Uterus (tissue), 4 donors: ENCODE measurements at places on chromosomes 12 and 14.

DNA sequence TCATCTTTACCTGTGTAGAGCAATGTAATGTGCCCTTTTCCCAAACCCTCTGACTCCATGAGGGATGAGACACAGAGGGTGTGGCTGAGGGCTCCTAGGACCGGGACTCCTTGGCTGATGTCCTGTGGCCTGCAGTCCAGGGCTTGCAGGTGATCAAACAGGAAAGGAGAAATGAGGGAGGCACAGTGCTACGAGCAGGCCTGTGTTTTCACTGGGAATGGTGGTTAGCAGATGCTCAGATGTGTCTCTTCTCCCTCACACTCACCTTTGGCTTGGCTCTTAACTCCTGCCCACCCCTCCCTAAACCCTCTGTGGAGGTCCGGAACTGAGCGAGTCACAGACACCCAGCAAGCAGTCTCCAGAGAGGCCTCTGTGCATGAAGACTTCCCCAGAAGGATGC, 254.4 kb downstream of the DAD1 start:
- no peaks in the 10 kb centered on the region for H3K27me3 ChIP-seq
- no peak overlapping the region for H3K27ac ChIP-seq
- no peak overlapping the region for H3K4me3 ChIP-seq
- no peak for DNase-seq
- H3K36me3 ChIP-seq: no peaks in the 10 kb centered on the region

GRCh38 chr12:46359667-46360280, 12.8 kb downstream of the SLC38A2 start:
- H3K27ac ChIP-seq: peak overlapping the region; percentile 11
- no peaks in the 10 kb centered on the region for H3K27me3 ChIP-seq
- no peaks in the 10 kb centered on the region for H3K36me3 ChIP-seq
- H3K4me1 ChIP-seq: peaks cover 9% of the 10 kb centered on the region

GRCh38 chr12:13670285-13670866, 311.0 kb downstream of the GRIN2B start:
- H3K27ac ChIP-seq: no peak overlapping the region
- no peak for DNase-seq
- H3K4me3 ChIP-seq: no peak overlapping the region
- H3K36me3 ChIP-seq: no peaks in the 10 kb centered on the region

DNA sequence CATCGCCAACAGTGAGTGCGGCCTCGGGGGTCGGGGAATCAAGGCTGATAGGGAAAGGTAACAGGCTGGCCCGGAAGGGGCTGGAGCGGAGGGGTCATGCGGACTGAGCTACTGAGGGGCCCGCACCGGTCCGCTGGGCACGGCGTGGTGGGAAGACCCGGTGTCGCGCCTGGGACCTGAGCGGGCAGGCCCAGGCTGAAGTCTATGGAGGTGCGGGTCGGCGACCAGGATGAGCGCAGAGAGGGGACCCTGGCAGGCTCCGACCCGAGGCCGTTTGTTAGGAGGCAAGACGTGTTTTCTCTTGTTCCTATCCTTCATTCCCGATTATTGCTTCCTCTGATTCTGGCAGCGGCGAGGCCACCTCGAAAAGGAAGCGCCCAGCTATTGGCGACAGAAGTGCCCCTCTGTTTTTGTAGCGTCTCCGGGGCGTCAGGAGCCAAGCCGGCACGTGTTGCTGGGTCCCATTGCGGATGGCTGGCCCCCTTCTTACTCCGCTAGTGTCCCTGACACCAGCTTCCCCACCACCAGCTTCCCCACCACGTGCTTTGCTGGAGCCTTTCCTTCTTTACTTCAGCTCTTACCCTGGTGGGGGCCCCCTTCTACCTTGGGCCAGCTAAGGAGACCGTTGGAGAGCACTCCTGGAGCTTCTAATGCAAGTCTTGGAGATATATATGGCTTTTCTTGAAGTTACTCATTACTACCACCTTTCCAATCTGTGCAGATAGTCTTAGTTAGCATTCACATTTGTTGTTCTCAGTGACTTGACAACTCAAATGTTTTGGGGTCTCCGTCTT, 653 bp downstream of the PA2G4 start:
- no peaks in the 10 kb centered on the region for H3K27me3 ChIP-seq
- no peak for DNase-seq
- peak overlapping the region; percentile 86 for H3K4me3 ChIP-seq
- H3K27ac ChIP-seq: peak overlapping the region; percentile 82
- peaks cover 7% of the 10 kb centered on the region for H3K4me1 ChIP-seq
- no peaks in the 10 kb centered on the region for H3K36me3 ChIP-seq

DNA sequence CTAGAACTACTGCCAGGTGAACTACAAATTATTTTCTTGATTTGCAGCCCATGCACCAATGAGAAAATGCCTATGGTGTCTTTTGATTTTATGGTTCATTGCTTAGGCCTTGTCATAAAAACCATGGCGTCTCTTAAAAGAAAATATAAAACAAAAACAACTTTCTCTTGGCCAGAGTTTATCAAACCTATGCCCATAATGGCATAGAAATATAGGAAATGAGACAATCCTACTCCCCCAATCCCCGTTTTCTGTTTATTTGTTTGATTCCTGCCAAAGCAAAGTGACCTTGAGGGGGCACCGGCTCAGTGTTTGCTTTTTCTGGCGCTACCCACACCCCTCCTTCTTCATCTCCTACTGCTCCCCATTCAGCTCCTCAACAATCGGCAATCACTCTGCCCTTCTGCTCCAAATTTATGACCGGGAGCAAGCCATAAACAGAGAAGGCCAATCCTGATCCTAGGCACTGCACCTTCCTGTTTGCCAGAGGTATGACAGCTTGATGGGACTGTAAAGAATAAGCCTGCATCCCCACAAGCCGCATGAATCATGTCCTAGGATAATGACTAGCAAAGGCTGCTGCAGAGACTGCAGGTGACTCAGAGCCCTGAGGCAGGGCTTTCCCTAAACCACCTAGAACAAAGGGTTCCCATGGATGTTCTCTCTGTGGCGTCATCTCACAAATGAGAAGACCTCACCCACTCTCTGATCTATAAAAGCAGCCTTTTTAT, 874.9 kb downstream of the NRXN3 start:
- H3K36me3 ChIP-seq: no peaks in the 10 kb centered on the region
- no peaks in the 10 kb centered on the region for H3K4me1 ChIP-seq
- H3K27ac ChIP-seq: peak overlapping the region; percentile 30
